ENCODE measurements at places on chromosomes 12 and 14.
A peak's percentile ranks its signal among the peaks of the same experiment; 100 is the strongest.

DNA sequence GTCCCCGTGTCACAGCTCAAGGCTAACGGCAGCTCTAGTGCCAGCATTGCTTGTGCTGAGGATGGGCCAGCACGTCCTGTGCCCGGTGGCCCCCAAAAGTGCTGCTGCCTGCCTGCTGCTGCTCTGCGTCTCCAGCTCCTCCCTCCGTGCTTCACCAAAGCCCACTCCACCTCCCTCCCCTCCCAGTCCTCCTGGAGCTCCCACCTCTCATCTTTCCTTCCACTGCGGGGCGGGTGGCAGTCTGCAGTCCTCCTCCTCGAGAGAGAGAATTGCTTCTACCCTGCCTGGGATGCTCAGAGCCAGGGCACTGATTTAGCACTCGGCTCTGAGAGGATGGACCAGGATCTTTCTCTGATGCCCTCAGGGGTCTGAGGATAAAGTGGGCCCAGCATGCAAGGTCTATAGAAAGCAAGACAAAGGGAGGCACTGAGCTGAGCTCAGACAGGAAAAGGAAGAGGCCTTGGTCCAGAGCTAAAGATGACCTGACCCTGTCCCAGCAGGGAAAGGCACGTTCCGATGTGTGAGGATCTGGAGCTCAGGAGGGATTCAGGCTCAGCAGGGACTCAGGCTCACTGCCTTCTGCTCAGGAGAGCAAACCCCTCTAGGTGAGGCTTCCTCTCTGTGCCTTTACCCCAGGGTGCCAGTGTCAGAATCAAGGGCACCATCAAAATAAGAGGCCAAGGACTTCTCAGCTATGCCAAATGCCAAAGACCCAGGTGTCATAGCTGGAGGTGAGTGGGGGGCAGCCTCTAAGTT, 113.1 kb upstream of the FKBP4 start:
- DNase-seq, result no peak

GRCh38 chr14:68312884-68313610, 479.8 kb downstream of the ZFP36L1 start:
- no peak for DNase-seq

DNA sequence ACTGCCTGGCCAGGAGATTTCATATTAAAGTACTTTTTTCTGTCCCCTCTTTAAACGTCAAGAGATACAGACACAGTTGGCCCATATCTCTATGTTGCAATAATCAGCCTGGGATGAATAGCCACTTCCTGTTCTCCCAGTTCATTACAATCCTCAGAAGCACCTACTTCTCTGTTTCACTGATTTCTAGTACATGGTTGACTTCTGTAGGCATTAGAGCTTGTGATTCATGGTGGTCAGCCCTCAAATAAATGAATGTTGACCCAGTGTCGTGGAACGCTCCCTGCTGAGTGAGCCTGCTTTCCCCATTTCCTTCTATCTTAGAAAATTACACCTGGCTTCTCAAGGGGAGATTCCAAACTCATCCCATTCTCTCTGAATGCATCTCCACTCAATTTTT, 416.7 kb downstream of the PDZRN4 start:
- no peak for DNase-seq

- no peak for DNase-seq
Observed at GRCh38 chr14:94421316-94421715, 31.3 kb downstream of the SERPINA11 start.

DNA sequence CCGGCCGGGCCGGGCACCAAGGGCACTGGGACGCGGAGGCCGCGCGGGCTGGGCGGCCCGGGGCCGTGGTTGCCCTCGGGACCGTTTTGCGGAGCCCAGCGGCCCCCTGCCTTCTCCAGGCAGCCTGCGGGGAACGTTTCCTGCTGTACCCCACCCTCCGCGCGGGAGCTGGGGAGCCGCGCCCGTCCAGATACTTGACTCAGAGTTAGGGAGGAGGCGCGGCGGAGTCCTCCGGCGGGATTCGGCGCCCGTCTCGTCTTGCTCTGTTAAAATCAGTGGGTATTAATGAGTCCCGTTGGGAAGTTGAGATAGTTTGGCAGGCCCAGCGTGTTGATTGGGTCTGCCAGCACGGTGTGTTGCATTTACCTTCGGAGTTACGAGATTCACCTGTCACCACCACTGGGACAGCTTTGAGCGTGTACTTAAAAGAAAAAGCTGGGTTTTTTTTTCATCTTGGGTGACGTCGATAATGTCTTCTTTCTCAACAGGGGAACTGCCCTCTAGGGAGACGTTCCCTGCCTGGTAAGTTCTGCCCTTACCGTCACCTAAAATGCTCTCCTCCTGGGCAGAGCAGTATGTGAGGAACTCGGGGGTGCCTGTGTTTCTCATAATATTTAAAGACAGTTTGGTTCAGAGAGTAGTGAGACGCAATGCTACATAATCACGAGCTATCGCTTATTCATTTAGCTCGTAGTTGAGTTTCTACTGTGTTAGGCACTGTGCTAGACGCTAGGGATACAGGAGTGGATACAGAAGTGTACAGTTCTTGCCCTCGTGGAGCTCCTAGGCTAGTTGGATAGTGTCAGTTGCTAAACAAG, 596 bp downstream of the DLST start:
- DNase-seq, result peak; percentile 34
